ENCODE measurements at places on chromosomes 16 and 17. TPM values are rescaled to one million over a fixed set of nuclear protein-coding genes. Genes with fewer than 3 reads are reported as not detected.

DNA sequence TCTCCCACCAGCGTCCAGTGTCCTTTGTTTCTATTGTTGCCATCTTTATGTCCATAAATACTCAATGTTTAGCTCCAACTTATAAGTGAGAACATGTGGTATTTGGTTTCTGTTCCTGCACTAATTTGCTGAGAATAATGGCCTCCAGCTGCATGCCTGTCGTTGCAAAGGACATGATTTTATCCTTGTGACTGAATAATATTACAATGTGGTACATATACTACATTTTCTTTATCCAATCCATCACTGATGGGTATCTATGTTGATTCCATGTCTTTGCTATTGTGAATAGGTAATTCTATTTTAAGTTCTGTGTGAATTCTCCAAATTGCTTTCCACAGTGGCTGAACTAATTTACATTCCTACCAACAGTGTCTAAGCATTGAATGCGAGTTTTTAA is 578.6 kb upstream of the CA10 start:
- DNase-seq, result no peak

DNA sequence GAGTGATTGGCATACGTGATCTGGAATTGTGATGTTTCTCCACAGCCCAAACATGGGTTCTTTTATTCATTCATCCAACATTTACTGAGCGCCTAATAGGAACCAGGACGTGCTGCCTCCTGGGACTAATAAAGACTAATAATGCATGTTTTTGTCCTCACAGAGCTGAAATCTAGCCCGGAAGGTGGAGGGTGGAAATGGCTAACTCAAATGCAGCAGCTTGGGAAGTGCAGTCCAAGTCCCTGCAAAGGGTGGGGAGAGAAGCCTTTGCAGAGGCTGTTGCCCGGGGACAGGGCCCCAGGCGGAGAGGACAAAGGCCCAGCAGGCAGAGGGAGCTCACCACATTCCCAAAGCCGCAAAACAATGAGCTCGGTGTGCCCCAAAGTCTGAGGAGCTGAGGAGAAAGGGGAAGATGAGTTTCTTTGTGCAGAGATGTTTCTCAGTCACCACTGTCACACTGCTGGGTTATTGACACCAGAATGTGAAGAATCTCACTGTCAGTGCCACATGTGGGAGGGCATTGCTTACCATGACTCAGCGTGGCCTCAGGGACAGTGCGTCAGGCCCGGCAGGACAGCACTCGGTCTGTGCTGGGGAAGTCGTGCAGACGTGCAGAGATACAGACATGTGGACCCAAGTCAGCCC is 118.2 kb upstream of the CHMP6 start:
- DNase-seq, result no peak

DNA sequence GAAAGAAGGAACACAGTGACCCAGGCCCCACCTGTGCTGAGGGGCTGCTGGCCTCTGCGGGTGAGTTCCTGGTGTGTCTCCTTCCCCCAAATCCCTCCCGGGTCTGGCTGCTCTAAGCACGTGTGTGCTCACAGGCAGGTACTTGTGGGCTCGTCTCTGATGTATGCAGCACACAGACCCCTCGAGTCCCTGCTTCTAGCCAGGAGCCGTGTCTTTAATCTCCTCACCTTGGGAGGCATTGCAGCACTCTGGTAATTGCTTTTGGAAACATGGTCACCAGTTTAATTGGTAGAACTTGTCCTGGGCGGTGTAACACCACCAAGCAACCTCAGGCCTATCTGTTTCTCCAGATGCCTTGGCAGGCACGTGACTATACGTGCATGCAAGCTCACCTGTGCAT is 8.8 kb upstream of the RPL38 start:
- DNase-seq, result no peak

DNA sequence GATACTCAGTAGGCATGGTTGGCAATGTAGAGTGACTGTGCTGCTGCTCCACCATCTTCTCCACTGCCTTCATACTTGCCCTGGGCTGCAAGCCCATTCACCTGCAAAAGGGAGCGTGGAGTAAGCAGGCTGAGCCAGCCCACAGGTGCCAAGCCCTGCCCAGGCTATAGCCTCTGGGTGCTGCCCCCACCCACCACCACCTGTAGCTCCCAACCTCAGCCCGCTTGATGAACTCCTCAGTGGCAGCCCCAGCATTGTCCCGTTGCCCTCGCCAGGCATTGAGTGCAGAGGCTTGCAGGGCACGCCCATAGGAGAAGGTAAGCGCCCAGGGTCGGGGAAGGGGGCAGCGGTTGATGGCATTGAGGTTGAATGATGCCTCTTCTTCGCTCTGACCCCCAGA is 2.2 kb upstream of the PIGS start:
- no peak for DNase-seq

DNA sequence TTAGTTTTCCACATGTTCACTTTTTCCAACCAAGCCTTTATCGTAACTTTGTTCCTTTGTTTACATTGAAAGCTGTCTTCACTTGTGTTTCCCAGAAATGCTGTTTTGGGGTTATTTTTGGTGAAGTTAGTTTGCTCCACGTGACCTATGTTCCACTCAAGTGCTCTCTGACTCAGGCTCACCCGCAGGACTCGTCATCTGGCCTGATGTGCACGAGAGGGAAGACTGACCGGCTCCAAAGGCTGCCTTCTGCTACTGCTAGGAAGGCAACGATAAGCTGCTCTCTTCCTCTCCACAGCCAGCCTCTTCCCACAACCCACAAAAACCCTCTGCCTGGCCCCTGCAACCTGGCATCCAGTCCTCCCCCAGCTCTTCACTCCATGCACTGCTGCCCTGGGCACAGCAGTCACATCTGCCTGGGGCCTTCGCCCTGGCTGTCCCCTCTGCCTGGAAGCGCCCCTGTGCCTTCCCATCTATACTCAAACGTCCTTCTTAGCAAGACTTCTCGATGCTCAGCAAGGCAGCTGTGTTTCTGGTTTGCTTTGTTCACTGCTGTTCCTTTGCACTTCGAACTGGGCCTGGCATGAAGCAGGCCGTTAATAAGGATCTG is 28.0 kb downstream of the ZCCHC14 start:
- peak; percentile 81 for DNase-seq

NPTX1 gene
- 1.1 TPM for total RNA-seq

MMP28 gene
- total RNA-seq, result 68.5 TPM

TERB1 gene
- total RNA-seq, result not detected

SPNS2 gene
- total RNA-seq, result 87.0 TPM

ZNF771 gene
- total RNA-seq, result 11.9 TPM

CD300E gene
- not detected for total RNA-seq

TEX14 gene
- not detected for total RNA-seq

SLX4 gene
- total RNA-seq, result 2.6 TPM
